Stimulated activated CD4-positive, alpha-beta T cell treated with anti-CD3 and anti-CD28 coated beads, Interleukin-12 subunit alpha, Interleukin-12 subunit beta, amount 100 ng/mL, for 4 hours (primary cell): ENCODE measurements at places on chromosomes 5 and 9.

GRCh38 chr9:115850548-115851304 is 302.9 kb upstream of the PAPPA start:
- DNase-seq, result no peak

DNA sequence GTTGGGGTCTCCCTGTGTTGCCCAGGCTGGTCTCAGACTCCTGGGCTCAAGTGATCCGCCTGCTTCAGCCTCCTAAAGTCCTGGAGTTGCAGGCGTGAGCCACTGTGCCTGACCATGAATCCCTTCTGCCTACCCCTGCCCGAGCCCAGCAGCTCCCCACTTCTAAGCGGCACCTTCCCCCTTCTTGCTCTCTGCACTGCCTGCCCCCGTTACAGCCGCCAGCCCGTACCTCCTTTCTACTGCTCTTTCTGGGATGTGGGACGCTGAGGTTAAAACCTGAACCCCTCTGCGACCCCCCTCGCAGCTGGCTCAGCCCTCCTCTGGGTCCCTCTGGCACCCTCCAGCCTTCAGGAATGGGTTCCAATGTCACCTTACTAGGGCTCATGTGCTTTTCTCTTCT is 249.6 kb downstream of the PBX3 start:
- DNase-seq, result no peak

- DNase-seq, result no peak
These were observed 19.4 kb downstream of the CDKN2AIPNL start for GRCh38 chr5:134392301-134392700.

- no peak for DNase-seq
These were observed 11.1 kb downstream of the LURAP1L start for GRCh38 chr9:12785941-12786340.

- DNase-seq, result no peak
These were observed 62.0 kb downstream of the MTX3 start for GRCh38 chr5:79929095-79929494.

DNA sequence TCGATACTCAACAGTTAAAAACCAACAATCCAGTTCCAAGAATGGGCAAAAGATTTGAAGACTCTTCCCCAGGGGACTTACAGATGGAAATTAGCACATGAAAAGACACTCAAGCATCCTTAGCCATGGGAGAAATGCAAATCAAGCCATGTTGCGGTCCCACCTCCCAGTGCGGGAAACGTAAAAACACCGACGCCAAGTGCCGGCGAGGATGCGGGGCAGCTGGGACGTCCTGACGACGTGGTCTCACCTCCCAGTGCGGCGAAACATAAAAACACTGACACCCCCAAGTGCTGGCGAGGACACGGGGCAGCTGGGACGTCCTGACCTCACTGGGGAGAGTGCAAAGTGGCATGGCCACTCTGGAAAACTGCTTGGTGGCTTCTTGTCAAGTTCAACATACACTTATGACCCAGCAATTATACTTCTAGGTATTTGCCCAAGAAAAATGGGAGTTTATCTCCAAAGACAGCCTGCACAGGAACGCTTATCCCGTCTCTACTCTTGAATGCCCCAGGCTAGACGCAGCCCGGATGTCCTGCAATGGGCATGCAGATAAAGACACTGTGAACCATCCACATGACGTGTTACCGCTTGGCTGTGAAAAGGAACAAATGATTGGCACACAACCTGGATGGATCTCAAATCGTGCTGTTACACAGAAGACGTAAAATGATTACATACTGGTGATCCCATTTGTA is 60.1 kb upstream of the UBAC1 start:
- no peak for DNase-seq

- DNase-seq, result no peak
These were observed 34.3 kb downstream of the PARP8 start for GRCh38 chr5:50700706-50701105.

- no peak for DNase-seq
These were observed 14.0 kb downstream of the FAM13B start for GRCh38 chr5:138018849-138019248.

DNA sequence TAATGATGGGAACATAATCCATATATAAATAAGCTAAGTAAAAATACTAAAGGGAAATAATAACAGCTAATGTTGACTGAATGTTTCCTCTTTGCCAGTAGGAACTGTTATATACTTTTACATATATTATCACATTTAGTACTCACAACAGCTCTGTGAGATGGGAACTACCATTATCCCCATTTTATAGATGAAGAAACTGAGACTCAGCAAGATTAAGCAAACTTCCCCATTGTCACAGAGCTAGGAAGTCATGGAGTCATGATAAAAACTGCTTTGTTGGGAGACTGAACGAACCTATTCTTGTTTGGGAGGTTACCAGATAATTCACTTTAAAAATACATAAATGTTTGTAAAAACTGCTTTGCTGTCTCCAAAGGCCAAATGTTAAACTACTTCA is 23.4 kb downstream of the WNT8A start:
- no peak for DNase-seq

GRCh38 chr5:172502969-172503368 is 48.6 kb upstream of the SH3PXD2B start:
- no peak for DNase-seq

DNA sequence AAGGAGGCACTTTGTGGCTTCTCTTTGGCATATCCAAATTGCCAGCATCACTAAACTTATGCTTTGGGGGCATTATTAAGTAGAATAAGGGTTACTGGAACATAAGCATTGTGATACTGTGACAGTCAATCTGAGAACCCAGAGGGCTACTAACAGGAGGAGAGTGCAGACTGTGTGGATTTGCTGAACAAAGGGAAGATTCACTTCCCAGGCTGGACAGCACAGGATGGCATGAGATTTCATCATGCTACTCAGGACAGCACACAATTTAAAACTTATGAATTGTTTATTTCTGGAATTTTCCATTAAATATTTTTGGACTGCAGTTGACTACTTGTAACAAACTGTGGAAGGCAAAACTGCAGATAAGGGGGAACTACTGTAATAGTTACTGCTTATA is 212.5 kb downstream of the TMC1 start:
- DNase-seq, result no peak

GRCh38 chr5:179267671-179268083 is 77.6 kb downstream of the ADAMTS2 start:
- DNase-seq, result no peak

- peak; percentile 81 for DNase-seq
These were observed at the start of gene CYFIP2 for GRCh38 chr5:157265714-157266285. Gene CYFIP2, plus strand, starts transcription at chr5:157266123. Its CDS starts 19,239 bp downstream, at chr5:157285362.

GRCh38 chr9:128397831-128398230 is 22.8 kb upstream of the CERCAM start:
- no peak for DNase-seq

DNA sequence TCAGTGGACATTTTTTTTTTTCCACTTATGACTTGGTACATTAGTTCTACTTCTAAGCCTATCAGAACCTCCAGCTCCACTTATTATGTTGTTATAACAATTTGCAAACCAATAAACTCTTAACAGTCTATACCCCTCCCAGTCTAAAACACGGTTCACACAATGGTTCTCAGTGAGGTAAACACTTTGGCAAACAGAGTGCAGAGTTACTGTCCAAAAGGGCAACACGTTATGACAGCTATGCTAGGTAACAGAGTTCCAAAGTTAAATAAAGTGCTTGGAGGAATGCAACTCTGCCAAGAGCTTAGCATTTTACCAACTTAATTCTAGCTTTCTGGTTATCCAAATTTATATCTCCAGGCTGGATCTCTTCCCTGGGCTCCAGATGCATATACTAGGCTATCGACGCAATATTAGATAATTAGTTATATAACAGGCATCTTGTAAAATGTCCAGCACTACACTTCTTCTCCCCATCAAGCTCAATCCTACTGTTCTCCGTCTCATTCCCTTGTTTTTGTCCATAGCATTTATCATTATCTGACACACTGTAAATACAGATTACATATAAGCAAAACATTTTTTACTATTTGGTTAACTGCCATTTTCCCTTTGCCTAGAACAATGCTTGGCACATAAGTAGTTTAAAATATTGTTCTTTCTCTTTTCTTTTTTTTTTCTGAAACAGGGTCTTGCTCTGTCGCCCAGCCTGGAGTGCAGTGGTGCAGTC is 14.3 kb downstream of the FNBP1 start:
- DNase-seq, result no peak

GRCh38 chr5:42962124-42962523 is 78.0 kb downstream of the ANXA2R start:
- no peak for DNase-seq

- peak; percentile 28 for DNase-seq
These were observed 28.3 kb downstream of the CCDC69 start for GRCh38 chr5:151195622-151196021.

- DNase-seq, result no peak
These were observed 61.3 kb upstream of the PIK3R1 start for GRCh38 chr5:68154119-68154857.

DNA sequence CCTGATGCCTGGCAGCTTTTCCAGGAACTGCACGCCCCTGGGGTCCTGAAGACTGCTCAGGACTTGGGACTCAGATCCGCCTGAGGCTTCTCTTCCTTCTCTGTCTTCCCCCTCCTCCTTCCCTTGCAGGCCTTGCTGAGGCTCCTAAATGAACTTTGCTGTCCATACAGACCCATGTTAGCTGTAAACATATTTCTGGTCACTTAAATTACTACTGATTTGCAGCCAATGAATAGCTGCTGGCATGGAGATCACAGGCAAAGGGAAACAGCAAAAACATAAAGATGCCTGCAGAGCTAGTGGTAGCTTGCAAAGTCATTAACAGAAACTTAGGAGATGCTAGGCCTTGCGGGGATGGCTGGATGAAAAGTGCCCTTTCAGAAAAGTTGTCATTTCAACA is 261.9 kb downstream of the GADD45G start:
- DNase-seq, result no peak

DNA sequence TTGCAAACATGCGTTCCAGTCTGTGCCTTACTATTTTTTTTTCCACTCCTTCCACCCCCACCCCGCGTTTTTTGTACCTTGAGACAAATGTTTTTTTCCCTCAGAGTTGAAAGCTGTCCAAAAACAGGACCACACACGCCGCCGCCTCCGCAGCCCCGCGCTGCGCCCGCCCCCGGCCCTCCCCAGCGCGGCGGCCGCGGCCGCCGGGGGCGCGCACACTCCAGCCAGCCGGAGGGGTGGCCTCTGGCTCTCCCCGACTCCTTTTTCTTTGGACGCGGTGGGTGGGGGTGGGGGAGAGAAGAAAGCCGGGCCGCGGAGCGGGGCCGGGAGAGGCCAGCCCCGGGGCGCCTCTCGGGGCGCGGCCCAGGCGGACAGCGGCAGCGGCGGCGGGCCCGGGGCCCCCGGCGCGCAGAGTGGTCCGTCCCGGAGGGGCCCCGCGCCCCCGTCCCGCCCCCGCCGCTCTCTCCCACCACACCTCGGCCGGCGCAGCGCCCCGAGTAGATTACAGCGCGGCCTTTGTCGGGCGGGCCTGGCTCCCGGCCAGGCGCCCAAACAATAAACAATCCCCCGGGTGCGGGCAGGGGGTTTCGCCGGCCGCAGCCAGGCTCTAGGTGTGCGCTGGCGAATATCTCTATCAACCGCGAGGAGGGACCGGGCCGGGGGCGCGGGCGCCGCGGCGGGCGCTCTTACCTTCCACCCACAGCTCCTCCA is 10.9 kb downstream of the PTCH1 start:
- peak; percentile 33 for DNase-seq

DNA sequence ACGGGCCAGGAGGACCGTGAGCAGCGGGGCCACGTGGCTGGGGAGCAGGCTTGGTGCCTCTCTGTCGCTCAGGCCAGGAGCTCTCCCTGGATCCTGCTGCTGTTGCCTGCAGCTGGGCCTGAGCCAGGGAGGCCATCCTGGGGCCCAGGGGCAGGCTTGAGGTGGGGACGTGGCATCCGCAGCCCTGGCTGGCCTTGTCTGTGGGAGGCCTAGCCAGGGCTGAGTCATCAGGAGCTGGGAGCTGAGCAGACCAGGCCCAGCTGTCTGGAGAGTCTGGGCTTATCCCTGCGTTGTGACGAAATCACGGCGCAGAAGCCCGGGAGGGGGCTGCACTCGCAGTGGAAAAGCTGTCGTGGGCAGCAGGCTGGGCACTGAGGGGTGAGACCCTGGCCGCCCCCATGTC is 138.8 kb upstream of the COL5A1 start:
- DNase-seq, result no peak

- DNase-seq, result no peak
These were observed 3.4 kb upstream of the CEP72 start for GRCh38 chr5:608429-609370.

- no peak for DNase-seq
These were observed 4.2 kb downstream of the LCN1 start for GRCh38 chr9:135525241-135526088.

GRCh38 chr5:67146574-67146973 is 50.0 kb downstream of the CD180 start:
- DNase-seq, result no peak

DNA sequence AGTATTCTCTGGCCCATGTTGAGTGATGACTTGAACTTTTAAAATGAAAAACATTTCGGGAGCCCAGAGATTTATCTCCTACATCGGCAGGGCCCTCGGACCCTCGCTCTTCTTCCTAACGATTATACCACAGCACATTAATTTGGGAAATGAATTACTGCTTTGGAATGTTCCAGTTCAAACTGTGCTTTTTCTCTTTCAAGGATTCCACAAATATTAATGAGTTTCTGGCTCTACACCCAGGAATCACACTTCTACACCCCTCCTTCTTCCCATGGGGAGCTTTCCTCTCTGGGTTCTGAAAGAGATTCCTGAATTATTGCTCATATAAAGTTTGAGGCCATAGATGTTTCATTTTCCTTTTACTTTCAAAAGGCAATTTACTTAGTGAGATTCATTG is 41.2 kb downstream of the NSG2 start:
- DNase-seq, result no peak

DNA sequence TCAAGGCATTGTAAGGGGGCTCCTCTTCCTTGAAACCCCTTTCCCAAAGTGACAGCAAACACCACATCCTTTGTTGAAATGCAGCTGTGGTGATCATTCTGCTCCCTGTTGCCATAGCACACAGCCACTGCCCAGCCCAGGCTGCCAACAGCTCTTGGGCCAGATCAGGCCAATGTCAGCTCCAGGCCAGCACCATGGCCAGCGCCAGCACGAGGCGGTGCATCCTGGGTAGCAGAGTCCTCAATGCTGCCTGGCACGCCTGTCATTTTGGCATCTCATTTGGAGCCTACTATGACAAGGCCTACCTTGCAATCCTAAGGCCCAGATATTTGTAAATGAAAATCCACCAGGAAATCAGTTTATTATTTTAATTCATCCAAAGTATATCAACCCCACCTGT is 390.6 kb downstream of the DNAH5 start:
- no peak for DNase-seq

- no peak for DNase-seq
These were observed 13.4 kb upstream of the SMIM32 start for GRCh38 chr5:136206361-136206760.

DNA sequence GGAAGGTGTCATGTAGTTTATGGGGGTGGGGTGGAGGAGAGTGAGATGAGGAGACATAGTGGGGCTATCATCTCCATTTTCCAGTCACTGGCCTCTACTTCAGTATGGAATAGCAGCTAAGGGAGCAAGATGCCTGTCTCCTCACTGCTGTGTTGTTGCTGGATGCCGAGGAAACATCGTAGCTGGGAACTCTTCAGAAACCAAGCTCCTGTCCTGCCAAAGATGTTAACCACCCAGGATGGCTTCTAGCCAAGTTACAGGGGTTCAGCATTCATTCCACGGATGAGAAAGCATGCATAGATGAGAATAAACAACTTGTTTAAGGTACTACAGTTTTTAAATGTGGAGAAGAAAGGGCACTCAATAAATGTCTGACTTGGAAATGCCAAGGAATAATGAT is 226.5 kb downstream of the ASTN2 start:
- no peak for DNase-seq
